CD4-positive, alpha-beta T cell treated with Interleukin-17A for 4 hours (primary cell): ENCODE measurements at places on chromosomes 16 and 17.
A peak's percentile ranks its signal among the peaks of the same experiment; 100 is the strongest.

- peak; percentile 81 for DNase-seq
Observed at GRCh38 chr16:57802341-57803133, at the start of gene KIFC3. Gene KIFC3, minus strand, starts transcription at chr16:57802491. Its CDS starts 4,248 bp downstream, at chr16:57798243.

- peak; percentile 96 for DNase-seq
Observed at GRCh38 chr17:7336240-7337175, at the start of gene ACAP1. Gene ACAP1, plus strand, starts transcription at chr17:7336529. Its CDS starts 206 bp downstream, at chr17:7336735.

DNA sequence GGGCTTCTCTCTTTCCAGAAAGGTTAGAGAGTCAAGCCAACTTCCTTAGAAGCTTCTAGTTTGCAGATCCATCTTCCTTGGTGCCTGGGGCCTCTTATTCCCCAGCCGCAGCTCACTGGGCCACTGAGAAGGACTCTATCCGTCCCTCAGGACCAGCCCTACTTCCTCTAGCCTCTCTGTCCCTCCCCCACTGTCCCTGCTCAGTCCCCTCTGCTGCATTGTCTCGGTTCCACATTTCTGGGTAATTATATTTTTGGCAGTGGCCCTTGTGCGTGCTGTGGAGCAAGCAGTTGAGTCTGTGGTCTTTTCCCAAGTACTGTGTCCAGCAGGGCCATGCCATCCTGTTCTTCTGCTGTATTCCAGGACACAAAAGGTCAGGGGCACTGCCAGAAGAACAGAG, 17.8 kb downstream of the IRX3 start:
- no peak for DNase-seq

- peak; percentile 50 for DNase-seq
Observed at GRCh38 chr17:39591958-39592954, 15.5 kb downstream of the NEUROD2 start.

GRCh38 chr16:61946019-61946418, 90.2 kb downstream of the CDH8 start:
- DNase-seq, result no peak

DNA sequence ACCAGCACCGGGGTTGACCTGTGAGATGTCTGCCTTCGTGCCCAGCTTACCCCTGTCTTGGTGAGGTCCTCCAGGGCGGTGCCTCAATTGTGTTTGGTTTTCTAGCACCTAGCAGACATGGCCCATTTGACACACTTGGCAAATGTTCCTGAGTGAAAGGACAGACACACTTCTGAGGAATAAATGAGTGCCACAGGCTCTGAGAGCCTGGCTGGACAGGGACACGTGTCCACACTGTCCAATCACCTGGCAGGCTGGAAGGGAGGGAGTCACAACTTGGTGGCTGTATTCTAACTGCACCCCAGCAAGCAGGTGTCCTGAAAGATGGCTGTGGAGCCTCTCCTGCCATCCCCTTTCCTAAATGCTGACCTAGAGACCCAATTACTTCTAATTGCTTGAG, 7.4 kb downstream of the MAP3K14 start:
- DNase-seq, result no peak

DNA sequence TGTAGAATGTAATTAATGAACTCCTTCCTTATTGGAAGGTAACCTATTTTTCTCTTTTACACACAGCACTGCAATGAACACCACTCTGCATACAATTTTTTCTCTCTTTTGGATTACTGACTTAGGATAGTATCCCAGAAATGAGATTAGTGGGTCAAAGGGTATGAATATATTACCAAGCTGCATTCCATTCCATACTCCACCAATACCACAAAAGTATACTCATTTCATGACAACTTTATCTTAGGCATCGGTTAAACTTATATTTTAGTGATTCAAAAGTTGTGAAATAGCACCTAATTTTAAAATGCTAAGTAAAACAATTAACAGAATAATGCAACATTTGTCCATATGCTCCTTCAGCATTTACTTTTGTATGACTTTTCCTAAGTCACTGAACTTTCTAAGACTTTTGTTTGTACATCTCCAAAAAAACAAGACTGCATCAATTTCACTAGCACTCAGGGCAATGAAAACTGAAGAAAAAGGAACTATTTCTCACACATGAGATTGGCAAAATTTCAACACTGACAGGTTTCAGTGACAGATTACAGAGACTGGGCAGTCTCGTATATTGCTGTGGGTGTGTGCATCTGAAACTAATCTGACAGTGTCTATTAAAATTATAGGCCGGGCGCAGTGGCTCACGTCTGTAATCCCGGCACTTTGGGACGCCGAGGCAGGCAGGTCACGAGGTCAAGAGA, 32.1 kb downstream of the HELZ start:
- DNase-seq, result no peak

DNA sequence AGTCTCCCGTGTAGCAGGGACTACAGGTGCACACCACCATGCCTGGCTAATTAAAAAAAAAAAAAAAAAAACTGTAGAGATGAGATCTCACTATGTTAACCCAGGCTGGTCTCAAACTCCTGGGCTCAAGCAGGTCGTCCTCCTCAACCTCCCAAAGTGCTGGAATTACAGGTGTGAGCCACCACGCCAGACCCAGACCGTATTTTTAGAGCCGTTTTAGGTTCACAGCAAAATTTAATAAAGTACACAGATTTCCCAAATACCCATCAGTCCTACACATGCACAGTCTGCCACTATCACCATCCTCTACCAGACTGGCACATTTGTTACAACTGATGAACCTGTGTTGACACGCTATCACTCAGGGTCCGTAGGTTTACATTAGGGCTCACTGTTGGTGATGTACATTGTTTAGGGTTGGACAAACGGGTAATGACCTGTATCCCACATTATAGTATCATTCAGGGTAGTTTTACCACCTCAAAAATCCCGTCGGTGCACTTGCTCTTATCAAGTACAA, 10.4 kb downstream of the HS3ST3B1 start:
- no peak for DNase-seq

GRCh38 chr16:61842666-61843065, 193.6 kb downstream of the CDH8 start:
- no peak for DNase-seq

GRCh38 chr17:78598013-78598471, 20.8 kb upstream of the DNAH17 start:
- no peak for DNase-seq

DNA sequence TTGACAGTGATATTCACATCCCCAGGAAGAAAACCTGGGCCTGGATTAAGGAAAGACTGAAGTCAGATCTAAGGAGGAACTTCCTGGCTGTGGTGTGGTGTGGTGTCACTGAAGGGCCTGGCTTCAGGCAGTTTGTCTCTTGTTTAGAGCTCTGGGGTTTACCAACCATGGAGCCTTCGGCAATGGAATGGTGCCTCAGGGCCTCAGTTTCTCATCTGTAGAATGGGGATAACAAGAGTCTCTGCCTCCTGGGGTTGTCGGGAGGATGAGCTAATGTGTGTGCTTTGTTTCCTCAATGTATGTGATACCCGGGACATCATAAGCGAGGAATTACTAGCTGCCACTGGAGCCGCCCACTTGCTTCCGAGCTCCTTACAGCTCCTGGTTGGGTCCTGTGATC, 12.7 kb downstream of the WNT3 start:
- no peak for DNase-seq

- no peak for DNase-seq
Observed at GRCh38 chr17:50267074-50267841, 7.0 kb upstream of the TMEM92 start.

DNA sequence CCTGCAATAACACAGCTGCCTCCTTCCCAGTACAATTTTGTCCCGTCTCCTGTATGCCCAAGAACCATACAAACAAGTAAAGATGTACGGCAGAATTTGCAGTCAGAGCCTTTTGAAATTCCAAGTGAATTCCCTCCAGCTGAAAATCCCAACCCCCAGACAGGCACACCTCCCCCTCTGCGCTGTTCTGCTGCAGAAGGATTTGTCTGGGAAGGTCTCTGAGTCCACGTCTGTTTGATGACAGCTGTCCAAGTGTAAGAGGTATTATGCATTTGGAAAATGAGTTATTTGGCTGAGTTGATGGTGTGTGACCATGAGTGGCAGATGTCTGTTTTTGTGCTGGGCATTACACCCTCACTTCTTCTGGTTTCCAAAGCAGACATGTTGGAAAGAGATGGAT, 104.9 kb upstream of the HS3ST4 start:
- no peak for DNase-seq

- DNase-seq, result no peak
Observed at GRCh38 chr16:59252317-59252716, 518.2 kb upstream of the GOT2 start.

GRCh38 chr17:77959926-77960521, 1.5 kb downstream of the TNRC6C start:
- peak; percentile 53 for DNase-seq

DNA sequence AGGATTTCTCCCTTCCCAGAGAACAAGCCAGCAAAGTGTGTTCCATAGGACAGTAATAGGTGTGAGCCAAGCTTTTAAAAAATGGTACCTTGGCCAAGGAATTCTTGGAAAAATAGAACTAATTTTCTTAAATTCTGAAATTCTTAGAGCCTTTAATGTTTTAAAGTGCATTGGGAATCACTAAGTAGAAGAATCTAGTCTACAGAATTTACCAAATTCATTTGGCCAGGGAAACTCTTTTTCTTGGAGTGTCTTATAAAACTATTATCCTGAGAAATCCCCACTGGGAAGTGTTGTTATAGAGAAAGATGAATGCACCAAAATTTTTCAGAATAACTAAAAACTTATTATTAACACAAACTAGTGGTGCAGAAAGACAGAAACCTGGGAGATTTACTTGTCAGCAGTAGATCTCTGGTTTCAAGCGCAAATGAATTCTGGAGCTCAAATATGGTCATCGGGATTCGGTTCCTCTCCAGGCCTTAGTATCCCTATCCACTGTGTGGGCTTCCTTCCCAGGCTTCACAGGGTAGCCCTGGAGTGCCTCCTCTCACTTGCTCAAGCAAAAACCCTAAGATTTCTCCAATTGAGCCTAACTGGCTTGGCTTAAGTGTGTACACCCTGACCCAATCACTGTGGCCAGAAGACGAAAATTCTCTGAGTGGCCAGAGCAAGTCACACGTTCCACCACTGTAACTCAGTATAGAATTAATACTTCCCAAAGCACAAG, 217.8 kb downstream of the CHD9NB start:
- no peak for DNase-seq

DNA sequence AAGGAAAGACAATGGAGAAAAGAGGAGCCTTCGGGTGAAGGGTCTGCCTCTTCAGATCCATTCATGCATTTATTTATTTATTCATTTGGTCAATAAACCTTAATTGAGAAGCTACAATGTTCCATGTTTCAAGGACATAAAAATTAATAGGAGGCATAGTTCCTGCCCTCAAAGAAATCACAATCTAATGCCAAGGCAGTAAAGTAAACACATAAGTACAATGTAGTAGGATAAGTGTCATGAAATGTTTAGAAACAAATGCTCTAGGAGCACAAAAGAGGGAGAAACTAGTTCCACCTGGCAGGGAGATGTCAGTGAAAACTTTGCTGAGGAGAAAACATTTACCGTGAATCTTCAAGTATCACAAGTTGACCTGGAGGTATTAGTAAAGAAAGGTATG, 103.5 kb upstream of the NOG start:
- DNase-seq, result no peak

DNA sequence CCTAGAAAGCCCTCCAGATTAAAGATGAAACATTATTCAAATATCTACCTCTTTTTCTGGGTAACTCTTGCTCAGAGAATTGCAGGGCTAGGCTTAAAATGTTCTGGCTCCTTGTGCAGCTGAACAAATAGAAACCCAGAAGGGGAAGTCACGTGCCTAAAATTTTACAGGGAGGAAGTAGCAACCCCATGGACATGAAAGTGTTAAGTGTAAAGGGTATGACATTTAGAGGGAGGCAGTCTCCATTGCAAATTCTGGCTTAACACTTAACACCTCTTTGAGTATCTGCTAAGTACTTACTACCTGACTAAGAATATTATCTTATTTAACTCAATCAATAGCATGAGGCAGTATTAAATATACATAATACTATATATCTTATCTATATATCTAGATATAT, 376.1 kb upstream of the ERCC4 start:
- no peak for DNase-seq

- no peak for DNase-seq
Observed at GRCh38 chr17:71635187-71635586, 485.6 kb upstream of the SOX9 start.
